Left renal cortex interstitium (tissue), 4 donors: ENCODE measurements at places on chromosomes 7 and 10. TPM values are rescaled to one million over a fixed set of nuclear protein-coding genes. Genes with fewer than 3 reads are reported as not detected.

The GIMAP7 gene
- polyA plus RNA-seq, result 17.2 TPM

The SLC13A1 gene
- polyA plus RNA-seq, result 25.4 TPM

The OR13A1 gene
- polyA plus RNA-seq, result not detected

The HYAL4 gene
- polyA plus RNA-seq, result not detected

The ZNF365 gene
- 0.22 TPM for polyA plus RNA-seq

The GBX1 gene
- 0.22 TPM for polyA plus RNA-seq

The WASL gene
- 77.9 TPM for polyA plus RNA-seq

The TAS2R3 gene
- polyA plus RNA-seq, result 0.32 TPM

The MET gene
- 35.2 TPM for polyA plus RNA-seq

The SPDYE2B gene
- polyA plus RNA-seq, result 3.2 TPM

The GPC2 gene
- 16.5 TPM for polyA plus RNA-seq

The ARMC3 gene
- polyA plus RNA-seq, result 13.4 TPM

The ZNF117 gene
- 23.8 TPM for polyA plus RNA-seq

The LBX1 gene
- 0.03 TPM for polyA plus RNA-seq

The C7orf57 gene
- 0.68 TPM for polyA plus RNA-seq

The PRSS37 gene
- 1.0 TPM for polyA plus RNA-seq
